ENCODE measurements at places on chromosomes 4 and X. TPM values are rescaled to one million over a fixed set of nuclear protein-coding genes. Genes with fewer than 3 reads are reported as not detected.

The HERC3 gene
- 60.9 TPM for total RNA-seq

The ART3 gene
- total RNA-seq: not detected

The FSTL5 gene
- not detected for total RNA-seq

The ATP10D gene
- 15.7 TPM for total RNA-seq

- H3K36me3 ChIP-seq: no peaks in the 10 kb centered on the region
- no peaks in the 10 kb centered on the region for H3K4me1 ChIP-seq
- no peaks in the 10 kb centered on the region for H3K27me3 ChIP-seq
These were observed 16.9 kb downstream of the ZFP42 start for GRCh38 chr4:188012426-188012945.

DNA sequence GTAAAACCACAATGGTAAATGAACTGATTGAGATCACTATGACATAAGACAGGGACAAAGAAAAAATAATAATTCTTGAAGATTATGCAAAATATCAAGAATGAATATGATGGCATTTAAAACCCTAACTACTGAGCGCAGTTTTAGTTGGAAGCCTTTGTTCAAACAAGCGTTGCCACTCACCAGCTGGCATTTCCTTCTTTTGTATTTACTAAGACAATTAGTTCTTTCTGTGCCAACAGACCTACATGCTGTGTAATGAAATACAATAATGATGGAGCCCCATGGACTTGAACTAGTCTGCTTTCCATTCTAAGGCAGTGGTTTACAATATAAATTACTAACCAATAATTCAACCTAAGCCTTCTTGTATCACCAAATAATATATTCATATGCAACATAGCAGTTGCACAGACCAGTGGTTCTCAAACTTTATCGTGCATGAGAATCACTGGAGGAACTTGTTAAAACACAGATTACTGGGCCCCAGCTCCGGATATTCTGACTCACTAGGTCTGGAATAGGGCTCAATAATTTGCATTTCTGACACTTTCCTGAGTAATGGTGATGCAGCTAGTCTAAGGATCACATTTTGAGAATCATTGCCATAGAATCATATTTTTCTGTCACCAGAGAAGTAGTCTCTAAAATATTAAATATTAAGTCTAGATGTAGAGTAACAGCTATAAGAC, 196.4 kb upstream of the MAGEB18 start:
- no peaks in the 10 kb centered on the region for H3K36me3 ChIP-seq
- H3K27ac ChIP-seq: no peak overlapping the region
- no peak overlapping the region for H3K4me3 ChIP-seq
- no peaks in the 10 kb centered on the region for H3K4me1 ChIP-seq

DNA sequence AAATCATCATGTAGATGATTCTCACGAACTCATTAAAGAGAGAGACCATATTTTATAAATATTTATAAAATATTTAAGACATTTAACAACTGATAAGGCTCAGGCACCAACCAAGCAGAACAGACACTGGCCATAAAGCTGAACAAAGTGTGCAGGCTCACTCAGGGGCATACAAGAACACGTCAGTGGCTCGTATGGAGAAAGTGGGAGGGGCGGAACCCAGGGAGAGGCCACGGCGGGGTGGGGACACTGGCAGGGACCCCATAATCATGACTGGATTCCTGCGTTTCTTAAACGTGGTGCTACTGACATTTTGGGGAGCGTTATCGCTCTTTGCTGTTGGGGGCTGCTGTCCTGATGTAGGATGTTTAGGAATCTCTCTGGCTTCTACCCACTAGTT, 31.3 kb upstream of the FAT1 start:
- H3K4me3 ChIP-seq: no peak overlapping the region
- no peak for DNase-seq
- H3K27ac ChIP-seq: no peak overlapping the region
- no peaks in the 10 kb centered on the region for H3K4me1 ChIP-seq
- H3K36me3 ChIP-seq: no peaks in the 10 kb centered on the region

DNA sequence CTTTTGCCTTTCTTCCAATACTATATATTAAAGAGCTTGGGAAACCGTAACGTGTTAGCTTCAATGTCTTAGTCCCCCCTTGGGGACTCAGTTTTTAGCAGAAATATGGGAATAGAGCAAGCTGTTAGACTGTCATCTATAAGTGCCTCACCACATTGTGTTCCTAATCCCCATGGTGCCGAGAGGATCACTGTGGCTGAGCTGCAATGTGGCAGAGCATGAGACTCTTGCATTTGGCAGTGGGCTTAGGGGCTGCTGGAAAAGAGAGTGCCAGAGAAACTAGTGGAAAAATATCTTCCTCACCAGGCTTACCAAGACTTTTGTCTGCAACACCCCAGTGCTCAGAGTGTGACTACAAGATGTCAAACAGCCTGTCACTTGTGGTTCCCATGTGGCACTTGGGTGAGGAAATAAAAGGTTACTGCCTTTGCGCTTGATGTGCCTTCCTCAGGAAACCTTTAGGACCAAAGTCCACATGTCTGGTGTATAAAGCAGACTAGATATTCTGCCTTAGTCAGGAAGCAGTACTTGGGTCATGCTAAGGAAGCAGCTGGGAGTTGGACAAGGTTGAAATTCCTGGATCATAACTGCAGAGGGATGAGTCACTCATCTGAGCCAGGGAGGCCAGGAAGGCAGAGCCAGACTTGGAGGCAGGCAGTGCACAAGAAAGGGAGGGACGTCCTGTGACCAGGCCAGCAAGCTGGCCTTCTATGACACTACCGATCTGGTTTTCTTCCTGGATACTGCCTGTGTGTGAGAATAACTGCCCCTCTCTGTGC, 9.7 kb upstream of the MAGEA4 start:
- H3K27me3 ChIP-seq: peaks cover 9% of the 10 kb centered on the region
- H3K4me1 ChIP-seq: no peaks in the 10 kb centered on the region
- no peaks in the 10 kb centered on the region for H3K36me3 ChIP-seq

GRCh38 chr4:77126809-77127208, 30.2 kb upstream of the CCNG2 start:
- H3K4me3 ChIP-seq: no peak overlapping the region
- DNase-seq: no peak
- no peaks in the 10 kb centered on the region for H3K27me3 ChIP-seq
- H3K4me1 ChIP-seq: no peaks in the 10 kb centered on the region
- no peaks in the 10 kb centered on the region for H3K36me3 ChIP-seq

- H3K4me1 ChIP-seq: no peaks in the 10 kb centered on the region
- H3K36me3 ChIP-seq: no peaks in the 10 kb centered on the region
- DNase-seq: no peak
- H3K27ac ChIP-seq: no peak within 1 kb of the TSS
These were observed at the start of gene HHIP for GRCh38 chr4:144645631-144646522. Gene HHIP (plus strand): TSS chr4:144646156. CDS start chr4:144646676, 520 bp downstream.

- H3K27me3 ChIP-seq: no peaks in the 10 kb centered on the region
- no peaks in the 10 kb centered on the region for H3K36me3 ChIP-seq
- no peak overlapping the region for H3K4me3 ChIP-seq
These were observed 68.7 kb upstream of the GUCY1A1 start for GRCh38 chr4:155597933-155598451.

DNA sequence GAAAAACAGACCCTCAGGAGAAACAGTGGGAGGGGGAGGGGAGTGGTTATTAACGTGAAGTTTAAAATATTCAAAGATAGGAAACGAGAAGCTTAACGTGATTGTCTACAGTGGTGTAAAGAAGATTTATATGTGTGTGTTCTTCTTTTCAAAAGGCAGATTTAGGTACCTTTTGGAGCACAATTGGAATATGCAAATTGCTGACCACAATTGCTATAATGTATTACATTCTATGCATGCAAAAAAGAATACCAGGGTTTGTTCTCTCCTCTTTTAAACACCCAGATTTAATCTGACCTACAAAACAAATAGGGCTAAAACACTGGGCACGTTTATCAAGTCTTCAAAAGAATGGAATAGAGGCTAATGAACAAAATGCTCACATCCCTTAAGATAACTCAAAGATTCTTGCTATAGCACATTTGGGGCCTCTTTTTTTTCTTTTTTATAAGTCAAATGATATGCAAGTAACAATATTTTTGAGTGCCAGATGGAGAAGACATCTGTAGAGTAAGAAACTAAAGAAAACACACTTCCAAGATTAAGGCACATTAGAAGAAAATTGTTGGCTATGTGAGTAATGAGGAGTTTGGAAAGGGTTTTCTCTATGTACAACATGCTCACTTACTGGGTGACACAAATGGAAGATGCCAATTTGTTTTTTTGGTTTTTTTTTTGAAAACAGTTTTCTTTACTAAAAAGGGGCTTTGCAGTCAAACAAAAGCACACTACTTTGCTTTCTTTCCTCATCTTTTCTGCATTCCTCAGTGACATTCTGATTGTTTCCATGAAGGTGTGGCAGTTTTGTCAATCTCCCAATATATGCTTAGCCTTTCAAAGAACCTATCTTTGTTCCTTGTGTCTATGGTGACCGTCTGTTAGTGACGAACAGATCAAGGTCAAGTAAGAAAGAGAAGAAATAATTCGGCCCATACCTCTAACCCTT, 240.3 kb downstream of the PALLD start:
- H3K27ac ChIP-seq: peak overlapping the region; percentile 27
- H3K36me3 ChIP-seq: no peaks in the 10 kb centered on the region
- H3K27me3 ChIP-seq: no peaks in the 10 kb centered on the region
- no peak for DNase-seq

All from breast epithelium (tissue), 4 donors.